ENCODE measurements at places on chromosomes 11 and 22.

GRCh38 chr11:87819151-87819550 lies 356.1 kb downstream of the RAB38 start:
- DNase-seq = no peak

- no peak for DNase-seq
These were observed 78.9 kb downstream of the FLI1 start for GRCh38 chr11:128772814-128773213.

GRCh38 chr11:72773291-72773690 lies 20.6 kb downstream of the STARD10 start:
- DNase-seq = no peak

DNA sequence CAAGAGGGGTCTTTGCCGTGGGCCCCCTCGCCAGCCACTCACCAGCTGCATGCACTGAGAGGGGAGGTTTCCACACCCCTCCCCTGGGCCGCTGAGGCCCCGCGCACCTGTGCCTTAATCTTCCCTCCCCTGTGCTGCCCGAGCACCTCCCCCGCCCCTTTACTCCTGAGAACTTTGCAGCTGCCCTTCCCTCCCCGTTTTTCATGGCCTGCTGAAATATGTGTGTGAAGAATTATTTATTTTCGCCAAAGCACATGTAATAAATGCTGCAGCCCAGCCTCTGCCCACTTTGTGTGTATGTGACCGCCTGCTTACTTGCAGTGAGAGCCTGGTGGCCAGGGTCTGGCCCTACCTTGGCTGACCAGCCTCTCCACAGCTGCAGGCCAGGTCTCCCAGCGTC lies 2.8 kb upstream of the CRACR2B start:
- DNase-seq = no peak

GRCh38 chr11:57459164-57460021 lies 935 bp upstream of the RTN4RL2 start:
- DNase-seq = no peak

- no peak for DNase-seq
These were observed 37.0 kb upstream of the TIMP3 start for GRCh38 chr22:32764330-32765131.

GRCh38 chr22:19959043-19959586 lies 17.5 kb upstream of the TXNRD2 start:
- DNase-seq = no peak

DNA sequence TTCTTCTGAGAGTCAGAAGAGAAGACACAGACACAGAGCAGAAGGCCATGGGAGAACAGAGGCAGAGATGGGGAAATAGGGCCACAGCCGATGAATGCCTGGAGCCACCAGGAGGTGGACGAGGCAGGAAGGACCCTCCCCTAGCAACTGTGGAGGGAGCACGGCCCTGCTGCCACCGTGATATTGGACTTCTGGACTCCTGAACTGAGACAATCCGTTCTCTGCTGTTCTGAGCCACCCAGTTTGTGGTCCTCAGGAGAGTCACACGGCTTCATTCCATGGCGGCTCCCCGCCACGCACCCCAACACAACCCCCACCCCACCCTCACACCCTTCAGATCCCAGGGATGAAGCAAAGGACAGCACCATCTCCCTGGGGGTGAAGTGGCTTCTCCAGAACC lies 338.1 kb downstream of the CTTN start:
- DNase-seq = no peak

DNA sequence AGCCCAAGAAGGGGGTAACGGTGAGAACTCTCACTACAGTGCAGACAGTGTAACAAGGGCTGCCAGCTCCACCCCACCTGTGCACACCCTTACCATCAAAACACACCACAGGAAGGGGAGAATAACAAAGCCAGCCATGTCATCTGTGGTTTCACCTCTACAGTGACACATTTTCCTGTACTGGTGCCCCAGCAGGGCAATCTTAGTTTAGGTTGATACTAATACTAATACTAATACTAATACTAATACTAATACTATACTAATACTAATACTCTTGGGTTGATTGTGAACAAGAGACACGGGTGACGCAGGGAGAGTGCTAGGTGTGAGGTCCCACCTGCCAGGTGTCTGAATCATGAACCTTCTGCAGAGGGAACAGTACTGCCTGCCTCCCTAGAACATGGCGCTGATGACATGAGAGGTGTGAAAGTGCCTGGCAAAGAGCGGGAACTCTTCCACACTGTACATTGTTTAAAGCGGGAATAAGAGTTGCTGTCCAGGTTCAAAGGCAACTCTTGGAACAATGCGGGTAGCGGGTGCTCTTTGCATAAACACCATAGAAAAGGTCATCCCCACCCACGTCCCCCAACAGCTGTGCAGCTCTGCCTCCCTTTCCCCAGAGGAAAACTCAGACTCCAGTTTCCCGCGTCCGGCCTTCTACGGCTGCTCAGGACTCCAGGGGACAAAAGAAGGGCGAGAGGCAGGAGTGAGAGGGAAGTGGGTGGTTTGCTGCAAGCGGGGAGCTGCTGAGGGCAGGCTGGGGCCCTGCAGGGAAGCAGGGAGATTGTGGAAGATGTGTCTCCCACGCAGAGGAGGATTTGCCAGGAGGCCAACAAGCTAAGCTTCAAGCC lies 25.0 kb upstream of the TMPRSS4 start:
- DNase-seq = no peak

- DNase-seq = no peak
These were observed 50.0 kb downstream of the BID start for GRCh38 chr22:17724241-17724640.

GRCh38 chr11:96324912-96325311 lies 18.1 kb downstream of the MAML2 start:
- no peak for DNase-seq

- no peak for DNase-seq
These were observed 3.4 kb upstream of the ZC3H12C start for GRCh38 chr11:110089617-110090282.

DNA sequence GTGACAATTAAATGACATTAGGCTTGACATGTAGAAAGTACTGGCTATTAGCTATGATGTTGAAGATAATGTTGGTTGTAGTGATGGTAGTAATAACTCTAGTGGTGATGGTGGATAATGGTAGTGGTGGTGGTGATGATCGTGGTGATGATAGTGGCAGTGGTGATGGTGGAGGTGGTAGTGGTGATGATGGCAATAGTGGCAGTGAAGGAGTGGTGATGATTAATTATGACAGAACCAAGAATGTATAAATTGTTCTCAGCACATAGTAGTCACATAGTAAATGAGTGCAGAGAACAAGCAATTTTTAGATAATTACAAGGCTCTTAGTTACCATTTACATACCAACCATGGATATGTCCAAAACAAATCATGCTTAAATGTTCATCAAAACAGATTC lies 5.3 kb upstream of the CD44 start:
- DNase-seq = no peak

DNA sequence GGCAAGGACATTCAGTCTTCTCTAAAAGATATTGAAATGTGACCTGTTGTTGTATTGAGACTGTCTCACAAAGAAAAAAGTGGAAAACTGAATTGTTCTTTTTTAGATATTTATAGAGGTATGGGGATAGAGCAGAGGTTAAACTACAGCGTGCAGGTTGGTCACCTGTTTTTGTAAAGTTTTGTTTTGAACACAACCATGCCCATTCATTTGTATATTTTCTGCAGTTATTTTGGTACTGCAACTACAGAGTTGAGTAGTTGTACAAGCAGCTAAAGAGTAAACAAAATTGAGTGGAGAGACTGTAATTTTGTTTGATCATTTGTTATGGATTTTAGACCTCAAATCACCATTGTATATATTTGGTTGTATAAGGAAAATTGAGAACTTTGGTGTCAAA lies 11.3 kb downstream of the EED start:
- DNase-seq = no peak

DNA sequence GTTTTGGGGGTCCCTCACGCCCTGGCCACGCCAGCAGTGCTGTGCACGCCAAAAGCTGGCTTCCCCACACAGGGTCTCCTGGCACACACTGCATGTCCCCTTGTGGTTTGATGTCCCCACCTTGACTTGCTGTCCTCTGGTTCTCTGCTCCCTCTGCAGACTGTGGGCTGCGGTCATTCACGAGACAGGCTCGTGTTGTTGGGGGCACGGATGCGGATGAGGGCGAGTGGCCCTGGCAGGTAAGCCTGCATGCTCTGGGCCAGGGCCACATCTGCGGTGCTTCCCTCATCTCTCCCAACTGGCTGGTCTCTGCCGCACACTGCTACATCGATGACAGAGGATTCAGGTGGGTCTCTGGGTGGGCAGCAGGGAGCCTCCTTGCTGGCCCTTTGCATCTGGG lies 40.2 kb downstream of the ST14 start:
- DNase-seq = no peak

- no peak for DNase-seq
These were observed 1.5 kb downstream of the THAP7 start for GRCh38 chr22:21000207-21000986.

DNA sequence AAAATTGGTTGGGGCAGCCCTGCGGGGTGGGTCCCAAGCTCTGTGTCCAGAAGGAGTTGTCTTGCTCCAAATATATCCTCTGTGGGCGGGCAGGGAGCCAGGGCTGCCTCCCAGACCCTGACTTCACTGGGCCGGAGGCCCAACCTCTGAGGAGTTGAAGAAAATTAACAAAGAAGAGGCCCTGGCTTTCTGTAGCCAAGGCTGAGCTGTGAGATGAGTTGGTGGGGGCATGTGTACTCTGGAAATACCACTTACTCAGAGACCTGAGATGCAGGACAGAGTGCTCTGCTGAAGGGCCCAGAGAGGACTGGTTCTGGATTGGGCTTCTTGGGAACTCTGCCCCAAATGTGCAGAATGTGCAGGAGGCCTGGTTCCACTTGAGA lies 96.3 kb downstream of the SWAP70 start:
- no peak for DNase-seq

- no peak for DNase-seq
These were observed 79.0 kb downstream of the LDLRAD3 start for GRCh38 chr11:36022882-36023281.

DNA sequence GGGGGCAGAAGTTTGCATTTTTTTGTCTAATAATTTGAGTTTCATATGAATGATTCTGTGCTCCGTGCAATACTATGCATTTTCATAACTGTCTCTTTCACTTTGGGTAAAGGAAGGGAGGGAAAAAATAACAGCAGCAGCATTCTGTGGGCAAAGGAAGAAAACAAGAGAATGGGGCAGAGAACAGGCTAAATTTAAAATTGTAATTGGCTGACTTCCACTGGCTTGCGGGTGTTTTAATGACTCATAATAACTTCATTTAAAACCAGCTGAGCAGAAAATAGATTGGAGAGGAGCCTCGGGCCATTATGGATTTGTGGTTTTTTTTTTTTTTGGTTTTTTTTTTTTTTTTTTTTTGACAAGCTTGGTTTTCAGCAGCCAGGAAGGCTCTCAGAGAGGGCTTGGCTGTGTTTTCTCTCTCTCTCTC lies 107.4 kb downstream of the ZBTB16 start:
- DNase-seq = no peak

DNA sequence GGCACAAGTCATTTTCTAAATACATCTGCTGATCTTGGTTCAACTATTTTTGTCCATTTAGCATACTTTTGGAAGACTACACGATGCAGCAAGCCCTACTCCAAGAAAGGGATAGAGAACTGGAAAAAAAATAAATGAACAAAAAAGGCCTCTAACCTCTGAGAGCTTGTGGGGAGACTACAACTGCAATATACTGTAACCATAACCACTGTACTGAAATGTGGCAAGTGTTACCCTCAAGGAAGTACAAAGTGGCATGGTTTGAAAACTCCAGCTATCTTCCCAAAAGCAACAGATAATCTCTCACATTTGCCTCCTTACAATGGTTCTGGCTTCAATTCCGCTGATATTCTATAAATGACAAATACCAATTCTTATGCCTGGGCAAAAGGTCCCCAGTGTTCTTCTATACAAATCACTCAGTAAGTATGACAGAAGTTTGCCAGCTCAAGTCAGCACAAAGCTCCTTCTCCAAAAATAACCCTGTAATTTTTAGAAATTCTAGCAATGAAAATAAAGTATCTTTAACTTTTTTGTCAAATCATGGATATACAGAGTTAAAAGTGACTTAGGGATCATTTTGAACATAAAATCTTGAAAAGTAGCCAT lies 22.9 kb downstream of the AMBRA1 start:
- DNase-seq = no peak

GRCh38 chr11:47270331-47271271 lies 668 bp downstream of the MADD start:
- no peak for DNase-seq

DNA sequence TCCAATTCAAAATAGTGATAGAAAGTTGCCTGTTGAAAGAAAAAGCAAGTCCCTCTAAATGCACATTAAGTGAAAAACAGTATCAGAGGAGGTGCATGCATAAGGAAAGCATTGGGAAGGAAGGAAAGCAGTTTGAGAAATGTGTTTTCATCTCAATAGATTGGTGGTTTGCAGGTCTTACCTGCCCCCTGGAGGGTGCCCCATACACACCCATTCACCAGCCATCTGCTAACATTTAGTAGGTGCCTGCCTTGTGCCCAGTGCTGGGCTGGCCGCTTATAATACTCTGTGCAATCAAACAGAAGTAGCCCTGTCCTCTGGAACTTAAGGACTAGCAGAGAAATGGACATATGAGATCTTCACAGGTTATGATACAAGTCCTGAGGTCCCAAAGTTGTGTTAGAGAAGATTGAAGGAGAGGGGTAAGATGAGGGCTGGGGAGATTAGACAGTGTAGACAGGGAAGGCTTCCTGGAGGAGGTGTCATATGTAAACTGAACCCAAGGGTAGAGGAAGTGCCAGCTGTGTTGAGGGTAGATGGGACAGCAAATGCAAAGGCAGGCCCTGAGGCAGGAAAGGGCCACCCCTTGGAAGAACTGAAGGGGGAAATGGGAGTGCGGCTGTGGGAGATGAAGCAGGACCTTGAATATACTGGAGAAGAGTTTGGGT lies 184.2 kb downstream of the MN1 start:
- DNase-seq = no peak

DNA sequence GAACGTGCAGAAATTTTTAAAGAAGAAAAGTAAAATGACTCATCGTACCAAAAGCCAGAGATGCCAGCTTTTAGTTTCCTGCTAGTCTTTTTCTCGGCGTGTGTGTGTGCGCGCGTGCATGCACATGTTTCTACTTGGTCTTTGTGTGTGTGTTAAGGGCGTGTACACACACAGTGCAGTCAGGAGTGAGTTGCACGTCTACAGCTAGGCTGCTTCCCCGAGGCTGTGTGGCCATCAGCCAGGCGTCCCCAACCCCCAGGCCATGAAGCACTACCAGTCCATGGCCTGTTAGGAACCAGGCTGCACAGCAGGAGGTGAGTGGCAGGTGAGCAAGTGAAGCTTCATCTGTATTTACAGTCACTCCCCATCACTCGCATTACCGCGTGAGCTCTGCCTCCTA lies 36.4 kb downstream of the KCNQ1 start:
- DNase-seq = no peak

DNA sequence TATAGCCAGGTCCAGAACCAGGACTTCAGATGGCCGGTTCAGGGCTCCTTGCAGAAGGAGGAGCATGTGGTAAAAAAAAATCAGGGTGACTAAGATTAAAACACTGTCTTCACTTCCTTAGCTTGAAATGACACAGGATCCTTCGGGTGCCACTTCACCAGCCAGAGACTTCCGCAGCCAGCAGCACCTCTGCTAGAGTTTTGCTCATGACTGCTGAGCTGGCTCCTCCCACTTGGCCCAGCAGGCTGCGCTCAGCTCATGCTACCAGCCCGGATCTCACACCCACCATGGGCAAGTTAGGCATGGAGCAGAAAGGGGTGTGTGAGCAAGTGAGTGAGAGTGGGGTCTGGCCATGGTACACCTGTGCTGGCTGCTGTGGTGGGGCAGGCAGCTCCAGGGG lies 6.6 kb upstream of the MS4A18 start:
- DNase-seq = no peak

- no peak for DNase-seq
These were observed 18.7 kb upstream of the ARHGAP32 start for GRCh38 chr11:129210831-129211181.
